Esophagus muscularis mucosa (tissue), 4 donors: ENCODE measurements at places on chromosomes 1 and 21.

GRCh38 chr1:115790846-115791245 is 22.3 kb upstream of the CASQ2 start:
- DNase-seq: no peak

DNA sequence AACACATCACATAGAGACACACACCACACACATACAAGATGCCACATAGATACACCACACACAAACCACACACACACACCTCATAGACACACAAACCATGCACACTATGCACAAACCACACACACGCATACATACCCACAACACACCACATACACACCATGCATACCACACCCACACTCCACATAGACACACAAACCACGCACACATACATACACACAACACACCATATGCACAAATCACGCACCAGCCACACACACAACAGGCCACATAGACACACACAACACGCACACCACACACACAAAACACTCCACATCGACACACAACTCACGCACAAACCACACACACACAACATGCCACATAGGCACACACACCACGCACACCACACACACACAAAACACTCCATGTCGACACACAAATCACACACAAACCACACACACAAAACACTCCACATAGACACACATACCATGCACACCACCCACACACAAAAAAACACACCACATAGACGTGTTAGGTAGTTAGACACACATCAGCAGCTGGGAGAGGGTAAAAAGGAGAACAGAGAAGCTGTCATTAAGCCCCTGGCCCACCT is 49.5 kb upstream of the SLC19A1 start:
- DNase-seq: no peak

GRCh38 chr21:33238565-33239255 is 9.0 kb downstream of the IFNAR2 start:
- no peak for DNase-seq

DNA sequence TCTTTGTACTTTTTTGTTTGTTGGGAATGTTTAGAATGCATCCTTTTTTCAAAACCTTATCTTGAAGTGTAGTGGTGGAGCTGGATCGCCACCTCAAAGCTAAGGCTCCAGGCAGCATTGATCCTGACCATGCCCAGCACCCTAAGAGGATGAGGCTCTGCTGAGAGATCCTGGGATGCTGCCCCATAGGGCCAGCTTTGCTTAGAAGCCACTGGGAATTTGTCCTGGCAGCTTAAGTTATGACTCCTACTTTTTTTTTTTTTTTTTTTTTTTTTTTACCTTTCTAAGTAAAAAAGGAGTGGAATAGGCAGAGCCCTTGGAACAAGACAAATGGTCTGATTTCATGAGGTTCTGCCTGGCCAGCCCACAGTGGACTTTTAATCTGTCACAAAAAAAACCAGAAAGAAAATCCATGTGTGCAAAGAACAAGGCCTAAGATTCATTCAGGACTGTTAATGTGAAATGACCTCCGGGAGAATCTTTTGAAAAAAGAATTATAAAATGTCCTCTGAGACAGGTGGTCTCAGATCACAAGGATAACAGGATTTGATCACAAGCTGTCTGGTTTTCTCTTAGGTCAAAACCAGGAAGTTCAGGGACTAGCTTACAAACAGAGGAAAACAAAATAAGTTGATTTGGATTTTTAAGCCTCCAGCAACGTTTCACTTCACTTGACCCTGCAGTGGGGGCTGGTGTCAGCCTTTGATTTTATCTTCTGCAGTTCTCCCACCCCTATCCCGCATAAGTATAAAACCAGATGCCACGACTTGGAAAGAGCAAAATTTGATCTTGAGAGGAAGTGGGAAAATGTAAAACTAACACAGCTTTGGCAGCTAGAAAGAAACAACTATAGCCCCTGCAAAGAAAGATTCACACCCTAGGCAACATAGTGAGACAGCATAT is 25.9 kb upstream of the RAP1A start:
- DNase-seq: peak; percentile 24

DNA sequence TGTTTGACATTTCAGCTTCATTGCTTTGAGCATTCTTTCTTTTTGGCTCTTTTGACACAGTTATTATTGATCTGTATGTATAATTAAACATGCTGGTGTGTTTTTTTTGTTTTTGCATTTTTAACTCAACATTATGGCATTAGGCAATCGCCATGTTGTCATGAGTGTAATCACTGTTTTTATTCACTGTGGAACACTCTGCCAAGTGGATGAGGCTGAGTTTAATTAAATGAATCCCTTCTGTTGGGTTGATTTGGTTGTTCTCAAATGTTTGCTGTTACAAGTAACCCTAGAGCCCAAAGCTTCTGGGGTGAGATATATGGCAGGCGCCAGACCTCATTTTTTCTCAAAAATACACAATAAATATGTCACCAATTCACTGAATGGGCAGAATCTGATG is 428.1 kb downstream of the MATN1 start:
- peak; percentile 26 for DNase-seq

DNA sequence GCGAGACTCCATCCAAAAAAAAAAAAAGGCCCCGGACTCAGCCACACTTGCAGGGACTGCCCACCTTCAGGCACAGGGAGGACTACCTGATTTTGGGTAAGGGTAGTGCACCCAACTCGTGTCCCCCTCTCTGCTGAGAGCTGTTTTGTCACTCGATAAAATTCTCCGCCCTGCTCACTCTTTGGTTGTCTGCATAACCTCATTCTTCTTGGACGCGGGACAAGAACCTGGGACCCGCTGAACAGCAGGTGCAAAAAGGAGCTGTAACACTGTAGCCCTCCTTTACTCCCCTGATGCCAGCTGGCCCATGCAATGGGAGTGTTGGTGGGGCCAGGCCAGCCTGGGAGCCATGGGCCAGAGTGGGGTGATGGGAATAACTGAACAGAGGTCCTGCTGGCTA is 10.6 kb downstream of the S100B start:
- DNase-seq: no peak

DNA sequence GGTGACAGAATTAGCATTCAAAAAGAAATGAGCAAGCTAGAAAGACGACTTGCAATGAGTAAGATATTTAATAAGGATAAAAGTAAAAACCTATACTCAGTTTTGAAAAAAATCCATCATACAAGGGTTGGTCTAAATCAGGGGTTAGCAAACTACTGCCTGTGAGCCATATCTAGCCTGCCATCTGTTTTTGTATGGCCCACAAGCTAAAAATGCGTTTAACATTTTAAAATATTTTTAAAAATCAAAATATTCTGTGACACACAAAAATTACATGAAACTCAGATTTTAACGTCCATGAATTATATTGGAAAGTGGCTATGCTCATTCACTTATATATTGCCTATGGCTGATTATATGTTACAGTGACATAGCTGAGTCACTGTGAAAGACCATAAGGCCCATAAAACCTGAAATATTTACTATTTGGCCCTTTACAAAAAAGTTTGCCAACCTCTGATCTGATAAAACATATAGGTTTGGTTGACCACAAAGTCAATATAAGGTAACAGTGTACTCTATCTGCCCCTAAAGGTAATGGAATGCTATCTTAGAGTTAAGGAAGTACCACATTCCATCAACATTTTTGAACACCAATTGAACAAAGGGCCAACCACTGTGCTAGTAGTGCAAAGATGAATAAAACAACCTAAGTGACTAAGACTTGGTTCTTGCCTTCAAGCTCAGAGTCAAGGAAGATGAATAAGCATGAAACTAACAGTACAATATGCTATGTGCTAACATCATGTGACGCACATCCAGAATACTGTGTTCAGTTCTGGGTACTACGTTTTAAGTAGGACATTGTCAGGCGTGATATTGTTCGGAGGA is 3.2 kb downstream of the IFT25 start:
- DNase-seq: no peak

GRCh38 chr1:18319099-18319498 is 161.6 kb upstream of the KLHDC7A start:
- no peak for DNase-seq

GRCh38 chr21:34916446-34916845 is 132.7 kb downstream of the RUNX1 start:
- no peak for DNase-seq

- no peak for DNase-seq
These were observed 35.1 kb downstream of the UAP1 start for GRCh38 chr1:162596514-162597170.

DNA sequence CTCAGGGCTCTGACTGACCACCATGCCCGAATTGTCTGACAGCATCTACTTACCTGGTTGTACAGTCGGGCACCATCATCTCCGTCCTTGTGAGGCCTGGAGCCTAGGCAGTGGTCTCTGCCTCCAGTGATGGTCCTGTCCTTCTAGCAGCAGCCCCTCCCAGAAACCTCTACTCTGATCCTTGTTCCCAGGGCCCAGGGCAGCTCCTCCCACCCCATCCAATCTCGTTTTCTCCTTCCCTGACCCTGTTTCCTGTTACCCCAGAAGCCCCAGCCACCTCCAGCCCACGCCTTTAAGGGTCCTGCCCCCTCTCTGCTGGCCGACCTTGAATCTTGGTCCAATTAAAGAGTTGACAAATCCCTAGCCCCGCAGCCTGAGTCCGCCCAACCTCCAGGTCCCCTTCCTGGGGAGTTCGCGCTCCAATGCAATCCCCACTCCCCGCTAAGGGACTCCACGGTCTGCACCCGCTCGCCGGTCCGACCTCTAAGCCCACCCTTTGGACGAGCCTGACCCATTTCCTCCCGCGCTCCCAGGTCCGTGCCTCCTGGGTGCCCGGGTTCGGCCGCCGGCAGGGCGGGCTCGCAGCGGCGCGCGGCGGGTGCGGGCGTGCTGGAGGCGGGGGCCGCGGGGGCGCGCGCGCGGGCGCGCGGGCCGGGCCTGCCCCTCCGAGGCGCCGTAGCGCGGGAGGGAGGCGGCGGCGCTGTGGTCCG is at the start of gene B4GALT2:
Gene B4GALT2, plus strand, starts transcription at position 660 of the 710 bp plus-strand sequence. CDS start 1,951 bp downstream, outside the sequence.
- DNase-seq: no peak

DNA sequence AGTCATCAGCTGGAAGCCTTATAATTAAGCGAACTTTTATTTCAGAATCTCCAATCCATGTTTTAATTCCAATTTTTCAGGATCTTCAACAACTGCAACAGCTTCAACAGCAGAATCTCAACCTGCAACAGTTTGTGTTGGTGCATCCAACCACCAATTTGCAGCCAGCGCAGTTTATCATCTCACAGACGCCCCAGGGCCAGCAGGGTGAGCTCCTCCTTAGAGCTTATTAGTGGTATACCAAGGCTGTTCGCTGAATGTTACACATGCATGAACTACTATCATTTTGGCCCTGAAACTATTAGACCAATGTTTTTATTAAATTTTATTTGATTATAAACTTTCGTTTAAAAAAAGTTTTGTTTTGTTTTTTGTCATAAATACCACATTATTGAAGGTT is 142.4 kb downstream of the CD247 start:
- no peak for DNase-seq

DNA sequence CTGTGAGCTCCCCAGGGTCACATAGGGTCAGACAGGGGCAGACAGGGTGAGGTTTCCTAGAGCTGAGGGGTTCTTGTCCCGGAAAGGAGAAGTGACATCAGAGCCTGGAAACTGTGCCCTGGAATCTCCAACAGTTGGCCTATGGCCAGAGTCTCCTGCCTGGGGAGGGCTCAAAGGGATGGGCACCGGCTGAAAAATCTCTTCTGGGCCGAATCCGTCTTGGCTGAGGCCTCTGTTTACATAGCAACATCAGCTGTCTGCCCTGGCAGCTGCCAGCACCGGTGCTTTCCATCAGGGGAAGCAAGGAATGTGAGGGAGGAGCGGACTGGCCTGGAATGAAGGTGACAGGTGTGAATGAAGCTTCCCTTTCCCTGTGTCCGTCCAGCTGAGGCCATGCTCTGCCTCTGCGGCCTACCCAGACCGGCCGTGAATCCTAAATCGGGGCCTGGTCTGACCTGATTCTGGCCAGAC is 30.7 kb downstream of the VASH2 start:
- no peak for DNase-seq

DNA sequence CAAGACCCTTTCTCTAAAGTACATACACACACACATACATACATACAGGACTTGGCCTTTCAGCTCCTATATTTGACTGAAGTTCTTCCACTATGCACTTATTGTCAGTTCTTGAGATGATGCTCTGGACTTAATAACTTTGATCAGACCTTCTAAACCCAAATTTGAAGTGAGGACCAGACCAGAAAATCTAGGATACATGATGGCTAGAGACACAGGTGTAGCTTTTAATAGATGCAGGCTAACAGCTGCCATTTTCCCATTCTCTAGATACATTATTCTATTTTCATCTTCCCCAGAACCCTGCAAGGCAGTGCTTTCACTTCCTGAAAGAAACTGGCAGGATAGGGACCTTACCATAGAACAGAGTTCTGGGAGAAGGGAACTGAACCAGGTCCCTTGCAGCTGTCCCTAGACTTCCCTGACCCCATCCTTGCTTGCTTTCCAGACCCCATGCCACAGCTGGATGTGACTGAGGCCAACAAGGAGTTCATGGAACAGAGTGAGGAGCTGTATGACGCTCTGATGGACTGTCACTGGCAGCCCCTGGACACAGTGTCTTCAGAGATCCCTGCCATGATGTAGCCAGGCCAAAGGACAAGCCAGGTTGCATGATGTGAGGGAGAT is 14.9 kb upstream of the RAB42 start:
- no peak for DNase-seq

DNA sequence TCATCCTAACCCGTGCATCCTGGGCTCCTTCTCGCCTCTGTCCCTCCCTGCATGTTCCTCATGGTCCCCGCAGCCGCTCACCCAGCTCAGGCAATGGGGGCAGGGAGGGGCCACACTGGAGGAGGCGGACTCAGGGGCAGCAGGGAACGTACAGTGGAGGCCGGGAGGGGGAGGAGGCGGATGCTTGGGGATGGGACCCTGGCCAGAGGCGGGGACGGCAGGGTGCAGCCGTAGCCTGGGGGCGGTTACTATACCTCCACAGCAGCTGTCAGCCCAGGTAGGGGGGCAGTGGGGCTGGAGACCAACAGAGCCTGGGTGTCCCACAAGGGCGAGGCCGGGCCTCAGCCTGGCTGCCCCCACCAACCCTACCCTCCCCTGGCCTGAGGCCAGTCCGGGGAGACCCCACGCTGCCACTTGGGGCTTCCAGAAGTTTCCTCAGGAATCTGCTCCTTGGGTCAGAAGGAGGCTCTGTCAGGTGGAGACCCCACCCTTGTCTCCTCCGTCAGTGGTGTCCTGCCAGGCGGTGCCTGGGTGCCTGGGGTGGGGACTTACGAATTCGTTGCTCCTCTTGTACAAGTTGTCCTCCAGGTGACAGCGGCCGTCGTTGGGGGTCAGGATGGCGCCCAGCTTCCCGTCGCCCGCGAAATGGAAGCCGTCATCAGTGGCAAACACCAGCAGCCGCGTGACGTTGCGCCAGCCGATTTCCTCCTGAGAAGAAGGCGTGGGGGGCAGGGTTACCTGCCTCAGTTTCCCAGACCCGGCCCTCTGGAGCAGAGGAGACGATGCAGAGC is 20.7 kb downstream of the ITGB2 start:
- DNase-seq: no peak

GRCh38 chr1:195999022-195999421 is 609.2 kb downstream of the KCNT2 start:
- DNase-seq: no peak

DNA sequence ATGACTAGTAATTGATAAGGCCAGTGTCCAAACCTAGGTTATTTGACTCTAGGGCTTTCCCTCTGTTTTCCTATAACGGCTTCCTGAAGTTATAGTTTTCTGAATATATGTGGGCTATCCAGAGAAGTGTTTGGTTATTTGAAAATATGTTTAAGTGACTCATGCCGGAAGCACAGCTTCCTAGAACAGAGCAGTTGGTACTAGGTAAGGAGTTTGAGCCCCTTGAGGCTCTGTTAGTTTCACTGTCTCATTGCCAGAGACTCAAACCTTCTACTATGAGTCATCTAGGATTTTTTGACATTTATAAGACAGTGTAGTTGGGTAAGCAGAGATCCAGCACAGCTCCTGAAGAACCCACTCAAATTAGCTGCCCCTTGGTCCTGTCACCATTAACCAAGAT is 27.1 kb upstream of the LEPR start:
- no peak for DNase-seq

- no peak for DNase-seq
These were observed 17.0 kb upstream of the ALG14 start for GRCh38 chr1:95089650-95090287.
